ENCODE measurements at places on chromosomes 12 and 14.
A peak's percentile ranks its signal among the peaks of the same experiment; 100 is the strongest.

- peak; percentile 30 for DNase-seq
These were observed 602 bp downstream of the CHFR start for GRCh38 chr12:132886529-132887477.

- no peak for DNase-seq
These were observed 68.3 kb upstream of the FICD start for GRCh38 chr12:108446766-108447165.

GRCh38 chr14:55327179-55327578 lies 56.0 kb downstream of the FBXO34 start:
- DNase-seq, result no peak

DNA sequence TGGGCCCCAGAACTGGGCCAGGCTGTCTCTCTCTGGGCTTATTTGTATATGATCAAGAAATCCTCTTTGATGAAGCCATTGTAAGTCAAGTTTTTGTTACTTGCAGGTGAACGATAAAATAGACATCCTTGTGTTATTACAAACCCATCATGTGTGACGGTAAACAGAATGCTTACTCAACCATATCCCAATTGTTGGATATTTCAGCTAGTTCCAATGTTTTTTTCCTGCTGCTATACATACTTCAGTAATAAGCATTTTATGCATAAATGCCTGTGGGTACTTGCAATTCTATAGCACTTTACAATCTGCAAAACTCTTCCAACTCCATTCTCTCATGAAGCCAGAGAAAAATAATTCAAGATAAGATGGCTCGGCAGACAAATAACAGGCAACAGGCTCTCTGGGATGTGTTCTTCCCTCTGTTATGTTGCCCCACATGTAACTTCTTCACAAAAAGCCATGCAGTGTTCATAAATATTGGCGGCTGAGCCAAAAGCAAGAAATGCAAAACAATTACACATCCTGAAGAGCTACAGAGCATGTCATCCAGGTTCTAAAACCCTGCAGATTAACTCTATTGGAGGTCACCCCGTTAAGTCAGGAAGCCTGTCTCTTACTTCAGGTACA lies 69.5 kb downstream of the CLMN start:
- no peak for DNase-seq

DNA sequence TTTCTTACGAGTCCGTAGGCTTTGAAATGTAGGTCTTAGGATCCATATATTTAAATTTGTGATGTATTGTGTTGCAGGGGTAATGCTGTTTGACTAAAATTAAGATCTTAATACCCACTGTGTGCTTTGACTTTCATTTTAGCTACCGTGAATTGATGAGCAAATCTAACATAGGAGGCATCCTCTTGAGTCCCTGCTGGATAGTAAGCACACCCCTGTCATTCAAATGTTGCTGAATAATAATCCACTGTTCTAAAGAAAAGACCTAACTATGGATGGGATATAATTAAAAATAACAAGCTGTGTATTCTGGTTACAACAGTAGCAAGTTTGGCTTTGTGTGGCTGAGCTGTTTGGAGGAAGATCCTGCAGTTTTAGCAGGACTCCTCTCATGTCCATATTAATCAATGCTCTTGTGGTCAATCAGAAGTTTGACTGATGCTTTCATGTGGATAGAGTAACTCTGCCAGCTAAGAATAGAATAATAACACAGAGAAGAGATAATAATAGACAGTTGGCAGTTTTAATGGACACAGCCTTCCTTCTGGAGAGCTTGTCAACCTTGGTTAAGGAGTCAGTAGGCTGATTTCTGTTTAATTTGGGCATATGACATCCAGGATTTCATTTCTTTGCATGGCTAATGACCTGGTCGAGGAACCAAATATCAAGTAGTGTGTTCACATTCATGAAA lies 148.1 kb upstream of the MIS18BP1 start:
- no peak for DNase-seq

DNA sequence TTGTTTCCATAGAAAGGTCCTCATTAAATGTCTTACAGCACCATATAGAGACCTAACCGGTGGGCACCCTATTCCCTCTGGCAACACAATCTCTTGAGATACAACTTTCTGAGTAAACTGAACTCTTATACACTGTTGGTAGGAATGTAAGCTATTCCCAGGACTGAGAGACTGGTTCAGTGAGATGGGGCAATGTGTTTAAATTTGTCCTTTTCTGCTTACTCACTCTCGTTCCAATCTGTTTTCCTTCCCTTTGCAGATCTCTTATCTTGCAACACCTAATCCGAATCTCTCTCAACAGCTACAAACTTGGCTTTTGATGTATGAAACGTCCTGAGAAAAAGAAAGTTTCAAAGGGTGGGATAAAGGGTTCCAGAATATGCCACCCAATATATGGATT lies 26.1 kb upstream of the ETV6 start:
- no peak for DNase-seq

- DNase-seq, result no peak
These were observed 92.3 kb upstream of the EVL start for GRCh38 chr14:99972748-99973466.

- no peak for DNase-seq
These were observed 173.3 kb downstream of the PPM1H start for GRCh38 chr12:62761658-62762057.

- DNase-seq, result no peak
These were observed 2.4 kb downstream of the CBLN3 start for GRCh38 chr14:24426912-24427536.

DNA sequence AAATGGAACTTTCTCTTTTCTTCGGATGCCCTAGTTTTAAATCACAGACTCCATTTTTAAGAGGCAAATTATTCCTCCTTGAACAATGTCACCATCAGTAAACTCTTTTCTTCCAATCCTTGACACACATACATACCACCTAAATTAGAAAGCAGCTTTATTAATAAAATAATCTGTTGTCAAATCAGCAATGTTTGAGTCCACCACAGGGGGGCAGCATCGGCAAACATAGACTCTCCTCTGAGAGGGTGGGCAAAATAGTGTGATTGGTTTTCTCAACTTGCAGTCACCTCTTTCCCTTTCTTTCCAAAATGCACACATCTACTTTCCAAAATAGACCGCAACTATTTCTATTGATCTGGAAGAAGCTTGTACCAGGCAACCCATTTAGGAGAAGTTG lies 438.4 kb upstream of the OR4E1 start:
- peak; percentile 29 for DNase-seq

GRCh38 chr14:23365036-23365731 lies at the start of gene EFS:
Gene EFS, minus strand, starts transcription at chr14:23365172. Its CDS starts 147 bp downstream, at chr14:23365025.
- DNase-seq, result no peak

GRCh38 chr14:99579903-99580571 lies 24.0 kb downstream of the CCDC85C start:
- peak; percentile 54 for DNase-seq

GRCh38 chr12:85152311-85152729 lies 116.2 kb downstream of the LRRIQ1 start:
- DNase-seq, result no peak

GRCh38 chr12:62168411-62168810 lies 91.8 kb upstream of the USP15 start:
- no peak for DNase-seq

- DNase-seq, result no peak
These were observed 46.0 kb downstream of the SMIM41 start for GRCh38 chr12:52125476-52125900.

DNA sequence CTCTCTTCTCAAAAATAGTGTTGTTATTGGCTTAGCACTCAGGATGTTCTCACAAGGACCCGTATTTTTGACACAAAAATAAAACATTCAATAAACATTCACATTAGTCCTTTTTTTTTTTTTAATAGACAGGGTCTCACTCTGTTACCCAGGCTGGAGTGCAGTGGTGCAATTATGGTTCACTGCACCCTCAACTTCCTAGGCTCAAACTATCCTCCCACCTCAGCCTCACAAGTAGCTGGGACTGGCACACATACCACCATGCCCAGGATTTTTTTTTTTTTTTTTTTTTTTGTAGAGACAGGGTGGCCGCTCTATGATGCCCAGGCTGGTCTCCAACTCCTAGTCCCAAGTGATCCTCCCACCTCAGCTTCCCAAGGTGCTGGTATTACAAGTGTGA lies 27.0 kb downstream of the PPP1R13B start:
- DNase-seq, result no peak

GRCh38 chr12:72075891-72076557 lies 137.4 kb downstream of the TPH2 start:
- DNase-seq, result no peak

DNA sequence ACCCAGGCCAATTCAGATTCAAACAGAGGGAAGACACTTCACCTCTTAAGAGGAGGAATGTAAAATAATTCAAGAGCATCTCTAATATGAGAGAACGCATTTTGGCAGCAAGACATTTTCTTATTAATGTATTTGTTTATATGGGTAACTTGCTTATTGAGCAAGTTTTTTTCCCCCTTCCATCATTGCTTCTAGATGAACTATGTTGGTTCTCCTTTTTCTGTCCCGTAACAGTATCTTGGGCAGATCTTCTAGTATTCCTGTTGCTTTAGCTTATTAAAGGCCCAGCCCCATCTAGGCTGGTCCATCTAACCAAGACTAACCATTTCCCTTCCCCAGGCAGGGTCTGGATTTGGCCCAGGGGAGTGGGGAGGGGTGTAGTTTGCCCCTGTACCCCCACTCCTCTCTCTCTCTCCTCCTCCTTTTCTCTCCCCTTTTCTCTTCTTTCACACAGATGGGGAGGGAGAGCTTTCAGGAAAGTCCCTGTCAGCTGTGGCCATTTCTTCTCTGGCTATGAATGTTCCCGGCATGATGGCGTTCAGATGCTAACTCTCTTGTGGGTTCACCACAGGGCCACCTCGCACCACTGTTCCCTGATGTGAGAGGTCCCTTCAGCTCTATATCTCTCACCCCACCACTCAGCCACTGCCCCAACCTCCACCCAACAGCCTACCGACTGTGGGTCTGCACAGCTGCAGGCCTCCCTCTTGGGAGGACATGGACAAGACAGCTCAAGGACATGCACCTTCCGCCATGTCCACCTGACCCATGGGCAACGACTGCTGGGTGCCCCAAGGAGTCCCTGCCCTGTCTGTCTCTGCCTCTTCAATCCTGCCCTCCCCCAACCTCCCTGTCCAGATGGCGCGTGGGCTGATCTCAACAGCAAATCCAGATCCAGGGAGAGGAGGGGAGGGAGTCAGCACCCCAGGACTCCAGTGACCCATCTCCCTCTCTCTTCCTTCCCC lies 15.8 kb upstream of the RPS6KL1 start:
- no peak for DNase-seq

GRCh38 chr12:117003883-117004404 lies 93.2 kb downstream of the FBXW8 start:
- no peak for DNase-seq

GRCh38 chr12:120490833-120491512 lies 4.9 kb upstream of the DYNLL1 start:
- DNase-seq, result no peak

- peak; percentile 76 for DNase-seq
These were observed 597 bp downstream of the MLF2 start for GRCh38 chr12:6752167-6752920.

- DNase-seq, result peak; percentile 78
These were observed 62.6 kb upstream of the RESF1 start for GRCh38 chr12:31896514-31897039.

- DNase-seq, result peak; percentile 31
These were observed 122.0 kb upstream of the ATXN7L3B start for GRCh38 chr12:74415633-74416032.

DNA sequence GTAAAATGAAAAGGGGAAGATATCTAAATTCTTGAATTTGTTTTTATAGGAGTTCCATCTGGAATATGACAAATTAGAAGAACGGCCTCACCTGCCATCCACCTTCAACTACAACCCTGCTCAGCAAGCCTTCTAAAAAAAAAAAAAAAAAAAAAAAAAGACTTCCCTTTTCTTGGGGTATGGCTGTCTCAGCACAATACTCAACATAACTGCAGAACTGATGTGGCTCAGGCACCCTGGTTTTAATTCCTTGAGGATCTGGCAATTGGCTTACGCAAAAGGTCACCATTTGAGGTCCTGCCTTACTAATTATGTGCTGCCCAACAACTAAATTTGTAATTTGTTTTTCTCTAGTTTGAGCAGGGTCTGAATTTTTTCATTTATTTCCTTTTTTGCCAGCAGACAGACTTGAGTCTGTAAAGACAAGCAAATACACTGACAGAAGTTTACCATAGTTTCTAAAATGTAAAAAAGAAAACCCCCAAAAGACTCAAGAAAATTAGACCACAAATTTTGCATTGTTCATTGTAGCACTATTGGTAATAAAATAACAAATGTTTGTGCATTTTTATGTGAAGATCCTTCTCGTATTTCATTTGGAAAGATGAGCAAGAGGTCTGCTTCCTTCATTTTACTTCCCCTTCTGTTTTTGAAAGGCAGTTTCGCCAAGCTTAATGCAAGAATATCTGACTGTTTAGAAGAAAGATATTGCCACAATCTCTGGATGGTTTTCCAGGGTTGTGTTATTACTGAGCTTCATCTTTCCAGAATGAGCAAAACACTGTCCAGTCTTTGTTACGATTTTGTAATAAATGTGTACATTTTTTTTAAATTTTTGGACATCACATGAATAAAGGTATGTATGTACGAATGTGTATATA lies 12.1 kb upstream of the KCNMB4 start:
- no peak for DNase-seq

GRCh38 chr12:46209914-46210872 lies 58.6 kb downstream of the SLC38A1 start:
- peak; percentile 92 for DNase-seq

DNA sequence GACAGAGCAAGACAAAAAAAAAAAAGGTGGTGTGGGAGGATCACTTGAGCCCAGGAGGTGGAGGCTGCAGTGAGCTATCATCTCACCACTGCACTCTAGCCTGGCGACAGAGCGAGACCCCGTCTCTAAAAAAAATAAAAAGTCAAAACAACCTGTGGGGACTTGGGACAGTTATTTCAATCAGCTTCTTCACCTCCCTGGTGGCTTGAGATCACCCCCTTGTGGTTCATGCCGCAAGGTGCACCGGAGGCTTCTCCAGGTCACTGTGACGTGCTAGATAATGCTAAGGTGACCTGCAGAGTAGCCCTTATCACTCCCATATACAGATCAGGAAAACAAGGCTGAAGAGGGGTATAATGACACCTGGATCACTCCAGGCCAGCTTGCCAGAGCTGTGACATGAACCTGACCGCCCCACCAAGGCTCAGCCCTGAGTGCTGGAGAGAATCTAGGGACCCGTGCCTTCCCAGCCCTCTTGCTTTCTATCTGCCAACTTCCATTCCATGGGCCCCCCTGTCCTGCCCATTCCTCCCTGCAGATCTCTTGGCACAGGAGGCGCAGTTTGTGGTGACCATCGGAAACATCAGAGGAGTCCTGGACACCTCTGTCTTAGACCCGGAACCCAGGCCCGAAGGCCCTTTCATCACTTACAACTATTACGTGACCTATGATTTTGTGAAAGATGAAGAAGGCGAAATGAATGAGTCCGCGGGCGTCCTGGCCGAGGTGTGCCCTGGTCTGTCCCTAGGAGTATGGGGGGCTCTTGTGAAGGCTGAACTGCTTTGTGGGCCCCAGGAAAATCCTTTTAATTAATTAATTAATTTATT lies 8.1 kb downstream of the LRRC43 start:
- DNase-seq, result peak; percentile 88

GRCh38 chr14:56884617-56885016 lies 74.3 kb upstream of the OTX2 start:
- DNase-seq, result no peak

GRCh38 chr12:132270516-132270915 lies 58.9 kb downstream of the GALNT9 start:
- DNase-seq, result no peak

- DNase-seq, result no peak
These were observed 15.5 kb downstream of the UBC start for GRCh38 chr12:124898923-124899294.

Data from dermis blood vessel endothelial cell (primary cell).